ENCODE measurements at places on chromosomes 4 and X.

GRCh38 chrX:138011468-138011867, 445.5 kb downstream of the ZIC3 start:
- DNase-seq = no peak

DNA sequence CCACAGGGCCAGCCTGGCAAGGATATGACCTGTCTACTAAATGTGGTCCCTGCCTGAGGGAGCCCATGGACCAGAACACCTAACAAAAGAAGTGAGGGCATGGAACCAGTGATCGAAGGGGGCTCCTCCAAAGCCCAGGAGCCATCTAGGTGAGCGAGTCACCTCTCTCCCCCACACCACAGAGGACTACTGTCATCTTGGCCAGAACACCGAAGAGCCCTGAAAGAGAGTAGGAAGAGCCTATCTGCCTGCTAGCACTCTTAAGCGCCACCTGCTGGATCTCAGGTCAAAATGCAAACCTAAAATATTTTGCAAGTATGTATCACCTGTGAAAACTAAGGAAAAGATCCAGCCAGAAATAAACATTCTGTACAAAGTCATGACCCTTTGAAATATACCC, 137.9 kb upstream of the ZXDB start:
- no peak for DNase-seq

DNA sequence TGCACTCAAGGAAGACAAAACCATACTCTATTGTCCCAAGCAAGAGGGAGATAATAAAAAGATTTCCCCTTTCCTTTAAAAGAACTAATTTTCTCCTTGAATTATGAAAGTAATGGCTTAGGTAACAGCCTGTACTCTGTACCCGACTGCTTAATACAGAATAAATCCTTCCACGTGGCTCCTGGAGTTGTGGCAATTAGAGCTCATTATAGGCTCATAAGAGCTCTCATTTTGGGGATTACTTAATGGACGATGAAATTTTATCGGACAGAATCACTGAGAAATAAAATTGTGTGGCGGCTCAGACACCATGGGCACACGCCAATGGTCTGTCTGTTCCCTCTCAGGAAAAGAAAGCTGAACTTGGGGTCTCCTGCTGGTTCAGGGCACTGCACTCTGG, 2.8 kb upstream of the GSX2 start:
- DNase-seq = no peak

DNA sequence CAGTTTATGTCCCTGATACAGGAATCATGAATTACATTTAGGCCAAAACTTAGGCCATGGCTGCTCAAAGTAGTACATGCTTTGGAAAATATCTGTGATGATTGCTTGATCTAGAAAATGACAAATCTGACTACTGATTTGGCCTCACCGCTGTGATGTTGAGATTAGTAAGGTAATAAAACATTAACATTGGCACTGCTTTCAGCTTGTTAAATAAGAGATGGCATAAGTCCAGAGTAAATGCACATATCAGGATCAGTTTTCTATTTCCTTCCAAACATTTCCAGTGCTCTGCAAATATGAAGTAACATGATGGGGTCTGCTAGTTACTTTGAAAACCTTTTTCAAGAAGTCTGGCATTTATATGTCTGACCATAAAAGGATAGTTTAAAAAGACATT, 687.3 kb upstream of the ACTRT1 start:
- no peak for DNase-seq
